ENCODE measurements at places on chromosomes 16 and 17.

GRCh38 chr16:610513-611381, 20.0 kb upstream of the WFIKKN1 start:
- peak; percentile 30 for DNase-seq

GRCh38 chr17:4940555-4941318, 669 bp downstream of the RNF167 start:
- DNase-seq: no peak

DNA sequence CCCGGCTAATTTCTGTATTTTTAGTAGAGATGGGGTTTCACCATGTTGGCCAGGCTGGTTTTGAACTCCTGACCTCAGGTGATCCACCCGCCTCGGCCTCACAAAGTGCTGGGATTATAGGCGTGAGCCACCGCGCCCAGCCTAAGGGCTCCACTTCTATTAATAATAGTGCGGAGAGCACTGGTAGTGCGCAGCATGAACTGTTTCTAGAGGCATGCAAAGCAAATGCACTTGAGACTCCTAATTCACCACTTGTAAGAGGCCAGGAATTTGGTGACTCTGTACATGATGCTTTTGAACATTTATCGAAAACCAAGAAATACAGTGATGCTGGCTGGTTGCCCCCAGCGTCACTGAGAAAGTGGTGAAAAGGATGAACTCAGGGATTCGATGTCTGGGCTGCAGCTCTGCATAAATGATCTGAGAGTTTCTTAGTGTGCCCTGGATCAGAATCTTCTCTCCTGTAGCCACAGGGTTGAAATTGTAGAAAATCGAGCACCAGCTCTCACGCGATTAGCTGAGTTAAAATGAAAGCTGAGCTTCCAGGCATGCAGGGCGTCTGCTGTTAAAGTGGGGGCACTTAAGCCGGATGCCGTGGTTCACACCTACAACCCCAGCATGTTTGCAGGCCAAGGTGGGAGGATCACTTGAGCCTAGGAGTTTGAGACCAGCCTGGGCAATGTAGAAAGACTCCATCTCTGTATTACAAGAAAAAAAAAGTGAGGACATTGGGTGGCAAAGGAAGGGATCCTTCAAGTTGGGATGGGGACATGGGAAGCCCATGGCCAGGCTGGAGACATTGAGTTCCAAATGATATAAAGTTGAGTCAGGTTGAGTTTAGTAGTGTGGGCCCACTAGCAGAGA, 4.8 kb downstream of the RNF213 start:
- peak; percentile 58 for DNase-seq

DNA sequence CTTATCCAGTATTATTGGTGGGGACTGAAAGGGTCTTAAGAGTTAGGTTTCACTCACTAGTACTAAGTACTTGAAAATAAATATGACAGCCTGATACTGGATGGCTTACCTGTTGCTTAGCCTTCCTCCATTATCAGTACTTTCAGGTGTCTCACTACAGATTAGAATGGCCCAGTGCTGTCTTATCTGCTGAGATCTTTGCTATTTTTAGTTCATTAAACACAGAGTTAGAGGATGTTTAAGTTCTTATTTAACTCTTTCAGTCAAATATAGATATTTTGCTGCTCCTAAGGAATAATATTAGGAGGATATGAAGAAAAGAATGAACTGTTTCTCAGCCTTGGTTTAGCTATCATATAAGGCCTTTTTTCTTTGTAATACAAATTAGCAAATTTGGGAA, 74.8 kb downstream of the NLK start:
- no peak for DNase-seq

DNA sequence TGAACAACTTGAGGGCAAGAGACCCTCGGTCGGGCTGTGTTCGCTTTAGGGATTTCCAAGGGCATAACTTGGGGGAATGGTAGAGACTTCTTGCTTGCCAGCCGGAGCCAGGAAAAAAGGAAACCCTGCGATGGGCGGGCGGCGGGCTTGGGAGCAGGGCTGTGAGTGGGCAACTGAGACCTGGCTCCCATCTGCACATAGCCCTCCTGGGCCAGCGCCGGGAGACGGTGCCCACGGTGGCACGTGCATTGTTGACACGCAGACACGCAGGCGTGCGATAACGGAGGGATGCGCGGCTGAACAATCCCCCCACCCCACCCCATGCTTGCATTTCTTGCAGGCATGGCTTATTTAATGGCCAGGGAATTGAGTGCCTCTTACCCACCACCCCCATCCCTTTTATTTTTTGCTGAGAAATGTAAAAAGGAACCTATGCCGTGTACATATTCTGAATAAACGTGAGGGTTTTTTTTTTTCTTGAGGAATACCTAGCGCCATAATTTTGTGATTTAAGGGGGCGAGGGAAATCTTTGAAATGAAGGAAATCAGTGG, 17.1 kb upstream of the ZFHX3 start:
- DNase-seq: no peak

DNA sequence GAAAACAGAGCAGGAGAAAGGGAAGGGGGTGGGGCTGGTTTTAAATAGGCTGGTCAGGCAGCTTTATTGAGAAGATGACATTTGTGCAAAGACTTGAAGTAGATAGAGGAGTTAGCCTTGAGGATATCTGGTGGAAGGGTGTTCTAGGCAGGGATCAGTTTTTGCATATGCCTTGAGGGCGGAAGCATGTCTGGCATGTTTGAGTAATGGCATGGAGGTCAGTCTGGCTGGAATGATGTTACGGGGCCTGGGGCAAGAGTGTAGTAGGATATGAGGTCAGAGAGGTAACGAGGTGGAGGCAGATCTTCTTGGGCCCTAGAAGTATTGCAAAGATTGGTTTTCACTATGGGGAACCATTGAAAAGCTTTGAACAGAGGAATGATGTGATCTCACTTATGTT, 4.8 kb downstream of the RABEP1 start:
- DNase-seq: no peak
